ENCODE measurements at places on chromosomes 11 and 22. TPM values are rescaled to one million over a fixed set of nuclear protein-coding genes. Genes with fewer than 3 reads are reported as not detected.

- H3K4me3 ChIP-seq: no peak overlapping the region
- no peak overlapping the region for H3K27ac ChIP-seq
- no peak for DNase-seq
- H3K36me3 ChIP-seq: peaks cover 19% of the 10 kb centered on the region
Observed at GRCh38 chr11:128181088-128181480, 406.3 kb downstream of the ETS1 start.

GRCh38 chr11:35274909-35275785 lies 136.2 kb downstream of the CD44 start:
- H3K4me3 ChIP-seq: no peak overlapping the region
- peaks cover 58% of the 10 kb centered on the region for H3K4me1 ChIP-seq
- peak overlapping the region; percentile 45 for H3K27ac ChIP-seq
- peaks cover 4% of the 10 kb centered on the region for H3K27me3 ChIP-seq

DNA sequence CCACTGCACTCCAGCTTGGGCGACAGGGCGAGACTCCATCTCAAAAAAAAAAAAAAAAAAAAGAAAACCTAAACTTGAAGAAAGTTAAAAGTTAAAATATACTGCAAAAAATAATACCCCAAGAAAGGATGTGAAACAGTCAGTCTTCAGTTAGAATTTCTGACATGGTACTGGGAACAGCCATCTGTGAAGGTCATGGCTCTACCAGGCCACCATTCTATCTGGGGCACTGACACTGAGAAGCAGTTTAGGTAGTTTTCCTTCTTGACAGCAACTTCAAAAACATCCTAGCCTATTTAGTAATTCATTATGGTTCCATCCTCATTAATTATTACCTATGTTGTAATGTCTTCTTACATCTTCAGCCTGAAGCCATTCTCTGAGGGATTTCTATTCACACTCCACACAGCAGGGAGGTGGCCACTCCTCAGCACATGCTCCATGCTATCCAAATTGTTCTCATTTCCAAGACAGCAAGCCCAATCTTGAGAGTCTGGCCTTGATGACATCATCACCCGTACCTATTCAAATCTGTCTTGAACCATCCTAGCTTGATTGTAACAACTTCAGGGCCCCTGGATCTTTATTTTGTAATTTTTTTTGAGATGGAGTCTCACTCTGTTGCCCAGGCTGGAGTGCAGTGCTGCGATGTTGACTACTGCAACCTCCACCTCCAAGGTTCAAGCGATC lies 38.2 kb downstream of the SERPIND1 start:
- peaks cover 13% of the 10 kb centered on the region for H3K36me3 ChIP-seq
- H3K27ac ChIP-seq: no peak overlapping the region
- no peaks in the 10 kb centered on the region for H3K27me3 ChIP-seq
- H3K4me3 ChIP-seq: no peak overlapping the region

- H3K36me3 ChIP-seq: no peaks in the 10 kb centered on the region
- H3K4me3 ChIP-seq: no peak overlapping the region
- peaks cover 7% of the 10 kb centered on the region for H3K4me1 ChIP-seq
- DNase-seq: no peak
Observed at GRCh38 chr22:38127869-38128268, 17.4 kb upstream of the BAIAP2L2 start.

DNA sequence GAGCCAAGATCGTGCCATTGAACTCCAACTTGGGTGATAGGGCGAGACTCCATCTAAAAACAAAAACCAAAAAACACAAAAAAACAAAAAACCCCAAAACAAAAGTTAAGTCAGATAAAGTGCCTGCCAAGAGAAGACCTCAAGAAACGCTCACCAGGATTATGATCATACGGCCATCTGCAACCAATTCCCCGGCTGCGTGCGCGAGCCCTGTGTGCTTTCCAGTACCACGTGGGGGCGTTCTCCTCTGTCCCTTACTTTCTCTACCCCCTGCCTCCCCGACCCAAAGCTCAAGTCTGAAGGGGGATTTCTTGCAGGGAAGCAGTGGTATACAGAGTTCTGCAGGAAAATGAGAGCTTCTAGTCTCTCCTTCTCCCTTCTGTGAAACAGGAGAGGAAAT lies 10.5 kb upstream of the RPS19BP1 start:
- H3K4me3 ChIP-seq: no peak overlapping the region
- no peak overlapping the region for H3K27ac ChIP-seq
- peaks cover 20% of the 10 kb centered on the region for H3K27me3 ChIP-seq

GRCh38 chr11:116339306-116340098 lies 433.3 kb downstream of the BUD13 start:
- H3K36me3 ChIP-seq: no peaks in the 10 kb centered on the region
- DNase-seq: no peak
- H3K27ac ChIP-seq: no peak overlapping the region

GRCh38 chr22:43276321-43276720 lies 66.9 kb downstream of the SCUBE1 start:
- H3K4me3 ChIP-seq: no peak overlapping the region
- H3K27ac ChIP-seq: no peak overlapping the region
- DNase-seq: no peak
- peaks cover 16% of the 10 kb centered on the region for H3K4me1 ChIP-seq
- no peaks in the 10 kb centered on the region for H3K36me3 ChIP-seq
- peaks cover 4% of the 10 kb centered on the region for H3K27me3 ChIP-seq

DNA sequence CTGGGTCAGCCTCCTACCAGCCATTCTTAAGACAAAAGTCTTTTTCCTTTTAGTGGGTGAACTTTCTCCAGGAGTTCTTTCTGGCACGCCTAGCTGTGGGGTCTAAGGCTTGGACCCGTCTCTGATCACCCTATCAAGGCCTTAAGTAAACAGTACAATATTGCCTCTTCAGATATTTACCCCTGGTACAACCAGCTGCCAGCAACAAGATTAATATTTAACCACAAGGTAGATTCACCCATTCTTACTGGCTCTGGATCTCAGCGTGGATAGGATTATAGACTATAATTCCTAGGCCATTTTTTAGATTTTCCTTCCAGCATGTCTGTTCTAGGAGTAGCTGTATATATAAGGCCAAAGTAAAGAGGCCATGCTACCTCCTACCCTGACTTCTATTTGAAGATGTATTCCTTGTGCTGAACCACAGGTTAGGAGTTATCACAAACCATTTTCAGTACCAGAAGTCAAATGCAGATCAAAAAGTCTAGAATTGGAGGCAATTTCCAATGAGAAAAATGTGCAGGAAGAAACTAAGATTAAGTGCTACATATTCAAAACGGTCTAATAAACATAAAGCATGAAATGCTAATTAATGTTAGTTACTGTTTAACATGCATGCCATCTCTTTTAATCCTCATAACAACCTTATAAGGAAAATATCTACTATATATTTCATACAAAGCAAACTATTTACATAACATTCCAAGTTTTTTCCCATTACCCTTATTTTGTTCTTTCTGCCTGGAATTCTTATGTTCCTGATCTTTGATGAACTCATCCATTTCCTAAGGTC lies 110.0 kb upstream of the SYN3 start:
- no peaks in the 10 kb centered on the region for H3K4me1 ChIP-seq
- peaks cover 6% of the 10 kb centered on the region for H3K27me3 ChIP-seq
- no peak overlapping the region for H3K27ac ChIP-seq
- no peaks in the 10 kb centered on the region for H3K36me3 ChIP-seq

GRCh38 chr11:38718049-38718448 lies 2120.0 kb upstream of the RAG2 start:
- no peaks in the 10 kb centered on the region for H3K36me3 ChIP-seq
- H3K4me1 ChIP-seq: no peaks in the 10 kb centered on the region
- DNase-seq: no peak

- no peak overlapping the region for H3K27ac ChIP-seq
- H3K4me1 ChIP-seq: no peaks in the 10 kb centered on the region
- no peaks in the 10 kb centered on the region for H3K36me3 ChIP-seq
- no peaks in the 10 kb centered on the region for H3K27me3 ChIP-seq
- DNase-seq: no peak
Observed at GRCh38 chr11:88114486-88115045, 60.7 kb downstream of the RAB38 start.

- H3K27me3 ChIP-seq: peaks cover 28% of the 10 kb centered on the region
- peaks cover 4% of the 10 kb centered on the region for H3K36me3 ChIP-seq
- H3K4me3 ChIP-seq: no peak overlapping the region
- H3K4me1 ChIP-seq: no peaks in the 10 kb centered on the region
Observed at GRCh38 chr11:32396991-32397390, 38.3 kb downstream of the WT1 start.

DNA sequence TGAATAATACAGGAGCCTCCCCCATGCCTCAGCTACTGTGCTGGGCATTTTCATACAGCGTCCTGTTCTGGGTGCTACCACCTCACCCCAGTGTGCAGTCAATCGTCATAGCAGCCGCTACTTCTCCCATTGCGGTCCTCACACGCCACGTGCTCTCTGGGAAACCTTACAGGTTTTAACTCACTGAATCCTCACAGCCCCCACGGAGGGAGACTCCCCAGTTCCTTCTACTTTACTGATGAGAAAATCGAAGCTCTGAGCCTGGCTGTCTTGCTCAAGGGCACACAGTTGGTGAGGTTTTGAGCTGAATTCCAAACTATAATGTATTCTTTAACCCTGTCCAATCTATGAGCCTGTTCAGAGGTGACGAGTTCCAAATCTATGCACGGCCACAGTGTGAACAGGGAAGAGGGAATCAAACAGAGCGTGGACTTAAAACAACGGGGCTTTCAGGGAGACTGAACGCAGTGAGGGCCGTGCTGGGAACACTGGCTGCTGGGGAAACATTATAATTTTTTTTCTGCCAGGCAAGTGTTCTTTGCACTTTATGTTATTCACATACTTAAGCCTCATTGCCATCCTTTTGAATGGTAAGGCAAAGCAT lies 421.5 kb downstream of the BRD1 start:
- DNase-seq: peak; percentile 31
- peaks cover 12% of the 10 kb centered on the region for H3K27me3 ChIP-seq
- H3K27ac ChIP-seq: no peak overlapping the region
- no peaks in the 10 kb centered on the region for H3K36me3 ChIP-seq
- no peak overlapping the region for H3K4me3 ChIP-seq

GRCh38 chr11:61080986-61081590 lies 21.2 kb upstream of the CD5 start:
- H3K4me3 ChIP-seq: peak overlapping the region; percentile 44
- peaks cover 17% of the 10 kb centered on the region for H3K4me1 ChIP-seq
- peak overlapping the region; percentile 39 for H3K27ac ChIP-seq
- DNase-seq: no peak

- no peaks in the 10 kb centered on the region for H3K4me1 ChIP-seq
- no peak overlapping the region for H3K27ac ChIP-seq
Observed at GRCh38 chr11:132058211-132058772, 687.9 kb downstream of the NTM start.

- H3K36me3 ChIP-seq: no peaks in the 10 kb centered on the region
- no peak for DNase-seq
- H3K4me1 ChIP-seq: no peaks in the 10 kb centered on the region
- peaks cover 4% of the 10 kb centered on the region for H3K27me3 ChIP-seq
Observed at GRCh38 chr22:29724843-29725242, 5.0 kb downstream of the CABP7 start.

Gene GUCY1A2
- not detected for total RNA-seq

Gene YAP1
- not detected for total RNA-seq

Gene TECTA
- 0.86 TPM for total RNA-seq

Gene TRPM5
- total RNA-seq: not detected

Gene NXPE2
- total RNA-seq: not detected

Gene NXPE4
- total RNA-seq: not detected

Gene MPPED2
- 0.24 TPM for total RNA-seq

Gene PANX1
- 25.5 TPM for total RNA-seq

Gene CABP2
- total RNA-seq: not detected
